ENCODE measurements at places on chromosomes 5 and 9.

DNA sequence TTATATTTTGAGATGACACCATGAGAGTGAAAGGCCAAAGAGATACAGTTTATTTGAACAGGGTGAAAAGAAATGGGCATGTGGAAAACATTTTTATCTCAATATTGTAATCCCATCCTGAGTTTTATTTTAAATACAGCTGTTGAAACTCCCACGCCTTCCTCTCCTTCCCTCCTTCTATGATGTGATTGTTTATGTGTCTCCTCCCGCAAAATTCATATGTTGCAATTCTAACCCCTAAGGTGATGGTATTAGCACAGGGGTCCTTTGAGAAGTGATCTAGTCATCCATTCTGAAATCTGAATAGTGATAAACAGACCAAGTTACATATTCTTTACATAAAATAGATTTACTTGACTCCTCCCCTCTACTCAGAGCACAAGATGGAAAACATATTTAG lies 1275.4 kb upstream of the C9orf72 start:
- DNase-seq, result no peak

- no peak for DNase-seq
These were observed 137.9 kb upstream of the PPP1R26 start for GRCh38 chr9:135341612-135342169.

- no peak for DNase-seq
These were observed 55.1 kb upstream of the CNOT6 start for GRCh38 chr5:180438785-180439780.

DNA sequence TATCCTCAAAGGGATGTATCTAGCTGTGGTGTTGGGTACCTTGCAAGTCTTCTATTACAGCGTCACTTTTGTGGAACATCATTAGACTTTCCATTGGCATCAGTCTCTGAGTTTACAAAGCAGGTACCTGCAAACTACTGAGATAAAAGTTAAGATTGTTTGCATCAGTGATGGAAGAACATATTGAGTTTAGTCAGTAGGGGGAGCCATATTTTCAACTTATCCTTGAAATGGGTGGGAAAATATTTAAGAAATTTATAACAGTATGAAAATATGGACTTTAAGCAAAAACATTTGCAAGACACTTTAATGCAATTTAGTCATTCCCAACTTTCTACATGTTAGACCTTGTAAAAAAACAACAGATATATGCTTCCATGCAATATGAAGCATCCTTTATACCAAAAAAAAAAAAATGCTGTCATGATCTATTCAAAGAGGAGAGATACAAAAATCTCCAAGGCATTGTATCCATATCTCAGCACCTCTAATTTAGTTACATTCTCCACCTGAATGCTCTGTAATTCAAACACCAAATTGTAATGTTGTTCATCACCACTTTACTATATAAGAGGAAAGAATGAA lies 98.6 kb upstream of the ADAMTS19 start:
- no peak for DNase-seq
